ENCODE measurements at places on chromosomes 7 and 10.

DNA sequence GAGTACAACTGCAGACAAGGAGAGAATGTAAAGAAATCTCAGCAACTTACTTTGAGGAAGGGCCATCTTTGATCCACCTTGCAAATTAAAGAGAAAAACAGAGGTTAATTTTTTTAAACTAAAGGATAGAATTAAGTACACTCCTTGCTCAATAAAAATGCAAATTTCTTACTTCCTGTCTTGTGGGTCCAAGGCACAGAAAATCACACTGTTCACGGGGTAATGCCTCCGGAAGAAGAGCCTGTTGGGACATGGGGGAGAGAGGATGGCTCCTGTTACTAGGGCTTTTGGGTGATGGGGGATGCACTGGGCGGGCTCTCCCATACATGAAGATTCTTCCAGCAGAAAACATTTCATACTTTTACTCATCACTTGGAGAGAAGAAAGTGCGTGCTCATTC, 301.8 kb downstream of the TNS3 start:
- no peak for DNase-seq

DNA sequence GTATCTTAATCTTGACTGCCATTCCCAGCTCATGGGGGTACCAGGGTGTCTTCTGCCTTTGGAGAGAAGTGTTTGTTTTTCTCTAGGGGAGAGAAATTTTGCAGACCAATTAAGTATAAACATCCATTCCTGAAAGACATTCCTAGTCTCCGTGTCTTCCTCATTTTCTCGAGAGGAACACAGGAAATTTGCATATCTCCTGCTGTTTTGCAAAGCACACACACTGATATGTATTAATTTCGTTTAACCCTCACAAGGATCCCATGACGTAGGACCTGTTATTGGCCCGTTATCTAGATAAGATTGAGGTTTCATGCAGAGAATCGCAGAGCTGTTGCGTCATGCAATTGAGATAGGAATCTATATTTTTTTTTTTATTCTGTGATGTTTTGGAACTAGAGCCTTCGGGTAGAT, 944 bp downstream of the RHBDD2 start:
- no peak for DNase-seq

GRCh38 chr7:155431711-155432110, 26.2 kb upstream of the EN2 start:
- DNase-seq = no peak

DNA sequence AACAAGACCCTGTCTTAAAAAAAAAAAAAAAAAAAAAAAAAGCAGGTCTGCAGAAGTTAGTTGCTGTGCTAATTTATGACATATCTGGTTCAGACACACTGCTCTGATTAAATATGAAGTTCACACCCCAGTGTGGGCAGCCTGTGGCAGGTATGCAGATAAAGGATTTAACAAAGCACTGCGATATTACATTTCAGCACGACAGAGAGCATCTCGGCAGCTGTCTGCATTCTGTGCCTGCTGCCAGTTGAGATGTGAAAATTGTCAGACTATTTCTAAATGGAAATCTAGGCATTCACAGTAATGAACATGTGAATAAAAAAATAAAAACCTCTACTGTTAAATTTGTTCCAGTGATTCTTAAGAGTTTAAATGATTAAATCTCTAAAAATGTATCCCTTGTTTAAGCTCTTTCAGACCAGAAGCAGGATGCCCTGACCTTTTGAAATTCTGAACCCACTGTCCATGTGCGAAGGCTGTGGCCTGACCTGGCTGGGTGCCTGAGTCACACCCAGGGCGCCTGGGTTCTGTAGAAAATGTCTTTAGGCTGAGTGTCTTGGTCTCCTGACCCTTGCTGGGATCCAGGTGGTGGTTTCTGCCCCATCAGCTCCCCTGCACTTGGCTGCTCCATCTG, 272.9 kb downstream of the WDR37 start:
- DNase-seq = no peak

GRCh38 chr7:106535234-106535932, 125.6 kb downstream of the CCDC71L start:
- DNase-seq = no peak

DNA sequence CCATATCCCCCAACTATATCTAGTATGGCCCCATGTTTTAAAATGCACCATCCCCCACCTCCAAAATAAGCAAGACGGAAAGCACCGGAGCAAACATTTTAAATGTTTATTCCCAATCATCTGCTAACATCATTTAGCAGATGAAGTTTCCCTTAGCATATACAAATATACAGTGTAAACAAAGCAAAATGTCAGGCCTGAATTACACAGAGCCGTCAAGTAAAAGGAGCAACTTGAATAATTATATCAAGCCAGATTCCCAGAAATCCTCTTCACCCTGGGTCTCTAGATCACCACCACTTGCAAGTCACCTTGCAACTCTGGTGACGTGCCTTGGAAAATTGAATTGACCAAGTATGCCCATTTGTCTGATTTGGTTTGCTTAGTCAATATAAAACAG, 91.6 kb upstream of the COL1A2 start:
- DNase-seq = no peak

DNA sequence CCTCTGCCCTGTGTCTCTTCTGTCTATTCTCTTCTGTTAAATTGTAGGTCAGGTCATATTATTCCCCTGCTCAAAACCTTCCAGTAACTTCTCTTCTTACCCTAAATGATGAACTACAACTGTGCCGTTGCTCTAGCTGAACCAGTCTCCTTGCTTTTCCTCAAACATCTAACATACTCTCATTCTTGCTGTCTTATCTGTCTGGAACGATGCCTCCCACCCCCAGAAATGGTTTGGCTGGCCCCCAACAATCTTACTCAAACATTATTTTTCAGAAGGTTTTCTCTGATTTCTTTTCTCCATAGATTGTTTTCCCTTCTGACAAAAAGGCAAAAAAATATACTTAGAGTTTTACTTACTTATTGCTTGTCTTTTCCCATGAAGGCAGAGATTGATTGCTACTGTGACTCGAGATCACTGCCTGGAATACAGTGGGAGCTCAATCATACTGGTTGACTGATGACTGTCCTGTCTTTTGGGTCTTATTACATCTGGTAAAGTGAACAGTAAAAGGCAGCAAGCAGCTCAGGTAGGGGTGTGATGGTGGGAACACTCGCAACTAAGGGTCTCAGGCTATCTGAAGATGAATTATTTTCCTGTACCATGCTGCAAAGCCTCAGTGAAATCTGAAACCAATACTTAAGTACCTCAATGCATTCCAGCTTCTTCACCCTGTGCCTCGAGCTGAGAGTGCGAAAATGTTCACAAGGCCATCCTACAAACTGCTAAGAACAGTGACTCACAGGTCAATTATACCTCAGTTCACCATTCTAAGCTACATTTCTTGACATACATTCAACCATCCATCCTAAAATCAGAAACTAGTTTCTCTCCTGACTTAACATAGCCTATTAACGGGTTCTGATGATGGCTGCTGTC, 67.6 kb downstream of the DNMBP start:
- DNase-seq = no peak

GRCh38 chr10:129500617-129501339, 33.7 kb downstream of the MGMT start:
- no peak for DNase-seq

DNA sequence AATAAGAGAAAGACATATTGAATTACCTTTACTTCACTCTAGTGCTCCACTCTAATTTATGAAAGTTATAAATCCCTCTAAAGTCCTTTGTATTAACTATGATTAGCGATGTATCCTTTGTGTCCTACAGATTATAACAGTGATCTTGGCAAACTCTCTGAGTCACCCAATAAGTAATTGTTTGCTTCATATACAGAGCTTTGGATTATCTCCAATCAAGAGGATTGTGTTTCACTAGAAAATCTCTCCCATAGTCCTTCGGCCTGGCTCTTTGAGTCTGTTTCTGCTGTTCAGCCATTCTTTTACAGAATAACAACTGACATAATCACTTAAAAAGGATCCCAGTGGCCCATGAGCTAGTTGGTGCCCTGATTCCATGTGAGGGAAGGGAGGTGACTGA, 9.5 kb downstream of the LMOD2 start:
- no peak for DNase-seq

- DNase-seq = no peak
Measured at GRCh38 chr10:49610114-49610457, at the start of gene SLC18A3. SLC18A3 (plus strand) TSS chr10:49610310; CDS start chr10:49610741, 431 bp downstream.

DNA sequence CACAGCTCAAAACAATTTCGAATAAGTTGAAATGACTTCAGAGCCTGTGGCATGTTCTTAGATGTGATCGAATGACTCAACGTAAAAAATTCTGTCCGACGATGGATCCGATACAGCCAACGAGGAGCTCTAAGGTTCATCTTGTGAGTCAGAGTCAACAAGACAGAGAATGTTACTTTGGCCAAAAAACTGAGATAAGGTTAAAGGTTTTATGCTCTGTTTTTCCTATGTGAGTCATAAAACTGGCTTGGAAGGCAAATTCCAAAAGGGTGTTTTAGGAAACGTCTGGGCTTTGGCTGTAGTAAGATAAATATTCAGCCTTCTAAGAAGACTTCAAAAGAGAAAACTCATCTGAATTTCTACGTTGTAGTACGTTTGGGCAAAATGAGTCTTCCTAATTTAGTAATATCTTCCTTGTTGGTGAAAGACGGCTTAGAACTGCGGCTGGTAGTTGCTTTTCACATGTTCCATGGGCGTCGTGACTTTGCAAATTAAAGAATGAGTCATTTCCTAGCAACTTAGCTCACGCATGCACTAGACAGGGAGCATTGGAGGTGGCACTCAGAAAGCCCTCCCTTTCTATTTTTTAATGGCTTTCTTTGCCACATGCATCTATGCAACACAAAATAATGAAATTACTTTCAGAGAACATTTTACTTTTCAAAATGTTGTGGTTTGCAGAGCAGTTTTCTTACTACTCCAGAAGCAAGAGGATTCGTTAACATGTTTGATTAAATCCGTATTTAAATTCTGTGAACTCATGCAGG, 28.2 kb downstream of the PFKP start:
- peak; percentile 54 for DNase-seq

GRCh38 chr7:104410742-104411141, 82.3 kb downstream of the LHFPL3 start:
- no peak for DNase-seq

GRCh38 chr10:50554376-50554994, 69.3 kb downstream of the SGMS1 start:
- DNase-seq = no peak

DNA sequence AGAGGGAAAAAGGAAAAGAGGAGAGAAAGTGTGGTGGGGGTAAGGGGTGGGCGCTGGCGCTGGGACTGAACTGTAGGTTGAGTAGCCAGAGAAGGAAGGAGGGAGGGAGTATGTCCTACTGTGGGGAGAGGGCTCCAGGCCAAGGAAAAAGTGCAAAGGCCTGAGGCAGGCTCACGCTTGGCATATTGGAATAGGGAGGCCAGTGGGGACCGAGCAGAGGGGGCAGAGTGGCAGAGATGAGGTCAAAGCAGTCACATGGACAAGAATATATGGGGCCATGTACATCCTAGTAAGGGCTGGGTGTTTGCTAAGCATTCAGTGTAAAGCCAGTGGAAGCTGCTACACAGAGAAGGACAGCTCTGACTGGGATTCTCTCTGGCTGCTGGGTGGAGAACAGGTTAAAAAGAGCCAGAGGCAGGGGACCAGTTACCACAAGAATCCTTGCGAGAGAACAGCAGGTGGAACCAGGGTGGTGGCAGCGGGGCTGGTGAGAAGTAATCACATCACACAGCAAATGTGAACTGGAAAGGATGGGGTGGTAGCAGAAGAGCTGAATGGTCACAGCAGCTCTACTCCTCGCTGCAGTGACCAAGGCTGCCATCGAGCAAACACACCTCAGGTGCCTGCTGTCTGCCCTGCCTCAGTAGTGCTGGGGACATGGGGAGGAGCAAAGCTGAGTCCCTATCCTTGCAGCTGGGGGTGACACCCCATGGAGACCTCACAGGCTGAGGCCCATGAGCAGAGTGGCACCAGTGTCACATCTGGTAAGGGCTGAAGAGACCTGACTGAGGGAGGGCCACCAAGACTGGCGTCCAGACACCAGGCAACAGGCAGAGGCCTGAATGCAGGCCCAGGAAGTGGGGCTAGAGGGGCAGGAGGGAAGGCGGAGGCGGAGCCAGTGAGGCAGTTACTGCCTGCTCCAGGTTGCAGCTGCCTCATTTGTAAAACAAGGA, 39.5 kb downstream of the FAM53B start:
- no peak for DNase-seq

GRCh38 chr7:159145490-159145855, 806 bp upstream of the VIPR2 start:
- DNase-seq = no peak

DNA sequence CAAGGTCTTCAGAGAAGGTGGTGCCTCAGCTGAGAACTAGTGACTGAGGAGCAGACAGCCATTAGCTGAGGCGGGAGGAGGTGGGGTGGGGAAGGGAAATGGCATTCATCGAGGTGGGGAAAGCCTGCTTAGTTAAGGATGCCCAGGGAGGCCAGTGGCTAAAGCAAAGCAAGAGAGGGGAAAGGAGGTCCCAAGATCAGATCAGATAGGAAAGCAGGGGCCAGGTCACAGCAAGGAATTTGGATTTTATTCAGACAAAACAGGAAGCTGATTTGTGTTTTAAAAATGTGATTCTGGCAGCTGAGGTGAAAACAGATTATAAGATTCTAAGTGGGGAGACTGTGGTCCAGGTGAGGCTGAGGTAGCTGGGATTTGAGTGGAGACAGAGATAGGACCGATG, 45.8 kb downstream of the CNNM1 start:
- no peak for DNase-seq

- DNase-seq = no peak
Measured at GRCh38 chr7:149369497-149369896, 91.4 kb downstream of the ZNF777 start.

DNA sequence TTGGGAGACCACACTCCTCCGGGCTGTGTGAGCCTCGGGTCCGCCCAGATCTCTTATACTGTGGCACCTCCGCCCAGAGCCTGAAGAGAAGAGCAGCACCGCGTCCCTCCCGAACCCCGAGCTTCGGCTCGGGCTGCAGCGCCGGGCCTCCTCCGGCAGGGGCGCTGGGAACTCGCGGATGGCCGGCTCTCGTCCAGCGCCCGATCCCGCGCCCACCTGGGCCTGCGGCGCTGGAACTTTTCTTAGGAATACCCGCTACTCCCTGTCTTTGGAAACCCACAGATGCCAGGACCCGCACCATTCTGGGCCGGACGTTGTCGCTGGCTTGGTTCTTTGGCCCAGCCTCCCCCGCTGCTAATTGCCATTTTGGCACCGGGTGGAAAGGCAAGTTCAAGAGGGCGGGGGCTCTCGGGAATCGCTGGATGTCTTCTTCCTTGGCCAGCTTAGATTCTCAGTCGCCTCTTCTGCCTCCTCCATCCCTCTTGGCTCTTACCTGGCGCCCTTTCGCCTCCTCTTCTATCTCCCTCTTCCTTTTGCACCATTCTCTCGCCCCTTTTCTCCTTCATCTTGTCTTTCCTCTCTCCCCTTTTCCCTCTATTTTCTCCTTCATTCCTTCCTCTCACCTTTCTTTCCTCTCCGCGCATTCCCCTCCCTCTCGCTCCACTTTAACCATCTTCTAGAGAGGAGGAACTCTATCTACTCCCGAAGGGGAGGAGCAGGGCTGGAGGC, 2.1 kb upstream of the SORCS3 start:
- peak; percentile 30 for DNase-seq

GRCh38 chr7:52708846-52709245, 326.6 kb upstream of the POM121L12 start:
- DNase-seq = no peak

GRCh38 chr7:66664590-66665293, 36.1 kb downstream of the KCTD7 start:
- no peak for DNase-seq

Measured in stimulated activated naive CD8-positive, alpha-beta T cell treated with anti-CD3 and anti-CD28 coated beads, Interleukin-15, Interleukin-2, amounts not matched to agents 100 U/mL and 50 U/mL, for 24 hours (primary cell).